Amygdala (tissue), 56 donors: ENCODE measurements at places on chromosomes 1 and 21.

- no peak for DNase-seq
These were observed 53.3 kb downstream of the MTR start for GRCh38 chr1:236848274-236848923.

- no peak for DNase-seq
These were observed 792 bp downstream of the GOLPH3L start for GRCh38 chr1:150696162-150696561.

GRCh38 chr1:150596976-150597375, 17.6 kb upstream of the MCL1 start:
- no peak for DNase-seq

GRCh38 chr1:51063121-51063520, 38.9 kb upstream of the C1orf185 start:
- DNase-seq: no peak

- DNase-seq: no peak
These were observed 1684.4 kb upstream of the B3GALT2 start for GRCh38 chr1:194870860-194871259.

GRCh38 chr21:45421846-45422775, 17.1 kb downstream of the COL18A1 start:
- no peak for DNase-seq

GRCh38 chr1:57255945-57256344, 167.9 kb downstream of the DAB1 start:
- no peak for DNase-seq

DNA sequence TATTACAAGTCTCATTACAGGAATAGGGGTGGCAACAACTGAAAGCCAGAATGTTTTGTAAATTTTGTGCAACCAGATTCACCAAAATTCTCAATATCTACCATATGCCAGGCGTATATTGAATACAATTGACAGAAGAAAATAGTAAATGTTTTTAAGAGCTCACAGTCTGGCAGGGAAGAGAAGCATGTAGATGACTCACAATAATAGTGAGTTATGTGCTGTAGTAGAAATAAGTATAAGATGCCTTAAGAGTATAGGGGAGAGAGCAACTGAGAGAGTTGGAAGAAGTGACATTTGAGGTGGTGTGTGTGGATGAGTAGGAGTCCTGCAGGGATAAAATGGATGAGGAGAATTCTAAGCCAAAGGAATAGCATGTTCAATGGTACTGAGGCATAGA, 170.5 kb upstream of the FGGY start:
- DNase-seq: no peak

DNA sequence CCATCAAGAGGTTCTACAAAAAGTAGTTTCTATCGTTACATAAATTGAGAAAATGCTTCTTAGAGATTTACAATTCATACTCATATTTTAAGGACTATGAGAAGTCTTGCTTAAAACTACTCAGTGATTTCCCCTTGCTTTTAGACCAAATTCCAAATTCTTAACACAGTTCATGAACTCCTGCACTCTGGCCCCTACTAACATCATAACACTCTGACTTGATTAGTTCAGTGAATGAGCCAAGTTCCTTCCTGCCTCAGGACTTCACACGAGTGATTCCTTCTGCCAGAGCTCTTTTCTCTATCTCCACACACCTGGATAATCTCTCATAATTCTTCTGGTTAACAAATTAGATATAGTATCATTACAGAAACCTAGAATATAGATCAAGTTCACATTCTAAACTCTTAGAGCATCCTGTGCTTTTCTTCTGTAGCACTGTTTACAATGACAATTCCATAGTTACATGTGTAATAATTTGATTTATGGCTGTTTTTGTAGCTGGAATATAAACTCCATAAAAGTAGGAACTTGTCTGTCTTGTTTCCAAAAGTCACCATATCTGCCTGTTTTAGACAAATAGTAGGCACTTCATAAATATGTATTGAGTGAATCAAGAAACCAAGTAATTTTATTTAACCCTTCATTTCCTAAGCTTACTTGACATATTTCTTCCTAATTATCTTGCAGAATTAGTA, 59.9 kb downstream of the NUF2 start:
- no peak for DNase-seq

GRCh38 chr1:200862713-200863415, 9.9 kb upstream of the GPR25 start:
- no peak for DNase-seq

GRCh38 chr1:184399192-184399847, 12.5 kb downstream of the C1orf21 start:
- DNase-seq: no peak

DNA sequence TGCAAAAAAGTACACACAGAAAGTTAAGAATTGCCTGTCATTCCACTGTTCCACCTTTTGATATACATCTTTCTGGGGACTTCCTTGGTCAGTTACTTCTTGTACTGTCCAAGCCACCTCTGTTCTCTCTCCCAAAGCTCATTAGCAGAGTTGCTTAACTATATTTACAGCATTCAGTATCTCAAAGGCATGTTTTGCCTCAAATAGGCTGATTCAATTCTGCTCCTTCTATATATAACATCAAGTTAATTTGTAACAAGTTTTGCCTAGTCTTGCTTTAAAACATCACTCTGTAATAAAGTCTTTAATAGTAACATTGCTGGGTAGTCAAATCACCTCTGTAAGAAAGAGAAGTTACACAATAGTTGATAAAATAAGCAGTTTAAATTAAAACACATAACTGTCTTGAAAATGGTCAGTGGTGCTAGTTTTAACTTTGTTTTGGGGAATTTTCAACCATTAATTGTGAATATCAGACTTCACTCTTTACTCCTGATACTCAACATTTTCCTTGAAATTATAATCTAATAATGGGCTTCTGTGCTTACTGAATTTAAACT, 35.7 kb downstream of the EDARADD start:
- DNase-seq: no peak

DNA sequence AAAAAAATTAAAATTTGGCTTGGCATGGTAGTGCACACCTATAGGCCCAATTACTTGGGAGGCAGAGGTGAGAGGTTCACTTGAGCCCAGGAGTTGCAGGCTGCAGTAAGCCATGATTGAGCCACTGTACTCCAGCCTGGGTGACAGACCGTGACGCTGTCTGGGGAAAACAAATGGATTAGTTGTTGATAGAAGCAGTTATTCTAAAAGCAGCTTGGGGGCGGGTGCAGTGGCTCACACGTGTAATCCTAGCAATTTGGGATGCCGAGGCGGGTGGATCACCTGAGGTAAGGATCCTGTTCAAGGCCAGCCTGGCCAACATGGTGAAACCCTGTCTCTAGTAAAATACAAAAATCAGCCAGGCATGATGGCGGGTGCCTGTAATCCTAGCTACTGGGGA, 40.3 kb downstream of the KIF1B start:
- no peak for DNase-seq

DNA sequence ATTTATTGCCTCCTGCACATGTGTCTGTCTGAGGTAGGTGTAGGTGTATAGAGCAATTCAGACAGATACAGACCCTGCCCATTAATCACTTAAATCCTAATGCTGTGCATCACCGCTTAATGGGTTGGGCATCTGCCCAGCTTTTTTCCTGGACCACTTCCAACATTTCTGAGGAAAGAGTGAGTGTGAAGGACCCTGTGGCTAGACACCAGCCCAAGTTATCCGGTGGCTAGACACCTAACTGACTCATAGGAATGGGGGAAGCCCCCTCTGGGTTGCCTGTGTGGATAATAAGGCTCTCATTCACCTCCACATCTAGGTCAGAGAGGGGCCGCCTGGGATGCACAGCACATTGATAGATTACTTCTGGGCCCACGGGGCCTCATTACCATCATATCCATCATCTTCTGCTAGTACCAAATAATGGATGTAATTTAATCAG, 121.1 kb upstream of the RAVER2 start:
- no peak for DNase-seq

DNA sequence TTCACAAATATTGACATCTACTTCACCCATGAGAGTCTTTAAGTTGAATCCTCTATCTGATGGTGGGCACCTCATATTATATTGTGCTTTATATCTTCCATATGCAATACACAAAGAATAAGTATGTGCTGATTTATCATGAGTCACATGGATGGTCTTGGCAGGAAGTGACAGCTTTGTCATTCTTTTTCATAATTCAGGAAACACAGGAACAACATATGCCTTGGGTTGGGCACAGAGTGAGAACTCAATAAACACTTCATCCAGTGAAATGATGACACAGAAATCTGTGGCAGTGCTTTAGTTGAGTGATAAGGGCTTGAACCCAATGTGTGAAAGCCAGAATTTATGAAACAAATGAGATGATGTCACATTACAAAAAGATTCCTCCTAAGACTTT, 41.2 kb downstream of the GADD45A start:
- no peak for DNase-seq

DNA sequence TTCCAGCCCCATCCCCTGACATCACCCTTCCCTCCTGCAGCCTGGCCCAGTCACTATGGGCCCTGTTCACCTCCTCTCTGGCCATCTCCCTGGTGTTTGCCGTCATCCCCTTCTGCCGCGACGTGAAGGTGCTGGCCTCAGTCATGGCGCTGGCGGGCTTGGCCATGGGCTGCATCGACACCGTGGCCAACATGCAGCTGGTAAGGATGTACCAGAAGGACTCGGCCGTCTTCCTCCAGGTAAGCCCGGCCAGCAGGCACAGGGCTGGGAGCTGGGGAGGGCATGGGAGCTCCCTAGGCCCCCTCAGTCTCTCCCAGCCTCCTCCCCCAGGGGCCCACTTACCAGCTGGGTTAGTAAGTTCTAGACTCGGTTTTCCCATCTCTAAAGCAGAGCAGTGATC, 52.1 kb downstream of the ELK4 start:
- no peak for DNase-seq

GRCh38 chr21:31459457-31459856, 115.4 kb upstream of the TIAM1 start:
- no peak for DNase-seq
